ENCODE measurements at places on chromosomes 12 and 14.

DNA sequence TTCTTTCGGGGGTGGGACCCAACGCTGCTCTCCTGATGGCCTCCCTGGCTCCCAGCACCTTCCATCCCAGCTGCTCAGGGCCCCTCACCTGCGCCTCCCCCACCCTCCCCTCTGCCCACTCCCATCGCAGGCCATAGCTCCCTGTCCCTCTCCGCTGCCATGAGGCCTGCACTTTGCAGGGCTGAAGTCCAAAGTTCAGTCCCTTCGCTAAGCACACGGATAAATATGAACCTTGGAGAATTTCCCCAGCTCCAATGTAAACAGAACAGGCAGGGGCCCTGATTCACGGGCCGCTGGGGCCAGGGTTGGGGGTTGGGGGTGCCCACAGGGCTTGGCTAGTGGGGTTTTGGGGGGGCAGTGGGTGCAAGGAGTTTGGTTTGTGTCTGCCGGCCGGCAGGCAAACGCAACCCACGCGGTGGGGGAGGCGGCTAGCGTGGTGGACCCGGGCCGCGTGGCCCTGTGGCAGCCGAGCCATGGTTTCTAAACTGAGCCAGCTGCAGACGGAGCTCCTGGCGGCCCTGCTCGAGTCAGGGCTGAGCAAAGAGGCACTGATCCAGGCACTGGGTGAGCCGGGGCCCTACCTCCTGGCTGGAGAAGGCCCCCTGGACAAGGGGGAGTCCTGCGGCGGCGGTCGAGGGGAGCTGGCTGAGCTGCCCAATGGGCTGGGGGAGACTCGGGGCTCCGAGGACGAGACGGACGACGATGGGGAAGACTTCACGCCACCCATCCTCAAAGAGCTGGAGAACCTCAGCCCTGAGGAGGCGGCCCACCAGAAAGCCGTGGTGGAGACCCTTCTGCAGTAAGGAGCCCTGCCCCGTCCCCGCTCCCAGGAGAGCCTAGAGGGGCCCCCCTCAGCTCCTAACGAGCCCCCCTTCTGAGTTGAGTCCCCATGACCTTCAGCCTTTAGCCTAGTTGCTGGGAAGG, at the start of gene HNF1A:
Gene HNF1A, plus strand, starts transcription at position 248 of the 924 bp plus-strand sequence. Its CDS starts 226 bp downstream, at position 474.
- no peak for DNase-seq

- DNase-seq: no peak
Measured at GRCh38 chr12:55743406-55744339, 751 bp downstream of the GDF11 start.

DNA sequence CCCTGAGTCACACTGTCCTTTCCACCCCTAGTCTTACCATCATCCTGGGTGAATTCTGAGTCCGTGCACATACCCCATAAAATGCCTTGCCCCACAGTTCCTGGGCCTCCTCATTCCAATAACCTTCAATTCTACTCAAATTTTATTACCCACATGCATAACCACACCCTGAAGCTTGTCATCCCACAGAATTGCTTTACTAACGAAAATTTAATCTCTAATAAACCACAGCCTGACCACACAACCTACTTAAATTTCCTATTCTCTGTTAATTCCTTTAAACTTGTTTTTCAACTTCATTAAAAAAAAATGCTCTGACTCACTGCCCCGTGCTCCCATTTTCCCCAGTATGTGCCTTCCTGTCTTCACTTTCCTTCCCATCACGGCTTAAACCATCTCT, 205.9 kb downstream of the PHLDA1 start:
- no peak for DNase-seq

GRCh38 chr12:75792687-75793086, 238.9 kb downstream of the PHLDA1 start:
- no peak for DNase-seq
